Astrocyte of the spinal cord (primary cell): ENCODE measurements at places on chromosomes 6 and 20.

DNA sequence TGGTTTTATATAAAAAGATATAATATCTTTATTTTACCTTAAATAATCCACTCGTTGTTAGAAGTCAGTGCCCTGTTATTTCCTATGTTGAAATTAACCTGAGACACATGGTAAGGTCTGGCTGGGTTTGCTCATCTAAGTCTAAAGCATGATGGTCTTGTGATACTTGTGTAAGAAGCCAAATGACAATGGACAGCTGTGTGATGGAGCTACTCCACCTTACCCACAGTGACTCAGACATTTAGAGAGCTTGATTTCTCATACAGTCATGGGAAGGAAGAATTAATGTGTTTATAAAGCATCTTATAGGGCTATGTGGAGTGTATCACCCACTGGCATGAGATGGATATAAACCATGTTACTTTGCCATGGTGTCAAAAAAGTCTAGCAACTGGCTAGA lies 11.7 kb downstream of the CTCFL start:
- peak; percentile 2 for DNase-seq

- DNase-seq = no peak
Observed at GRCh38 chr6:88633782-88634181, 329.6 kb downstream of the RNGTT start.

- DNase-seq = peak; percentile 64
Observed at GRCh38 chr6:150267686-150268561, 100.9 kb upstream of the IYD start.

DNA sequence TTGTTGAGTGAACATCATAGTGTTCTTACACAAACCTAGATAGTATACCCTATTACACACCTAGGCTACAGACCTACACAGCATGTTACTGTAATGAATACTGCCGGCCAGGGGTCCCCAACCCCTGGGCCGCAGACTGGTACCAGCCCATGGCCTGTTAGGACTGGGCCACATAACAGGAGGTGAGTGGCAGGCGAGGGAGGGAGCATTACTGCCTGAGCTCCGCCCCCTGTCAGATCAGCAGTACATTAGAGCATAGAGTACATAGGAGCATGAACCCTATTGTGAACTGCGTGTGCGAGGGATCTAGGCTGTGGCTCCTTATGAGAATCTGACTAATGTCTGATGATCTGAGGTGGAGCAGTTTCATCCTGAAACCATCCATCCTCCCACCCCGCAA lies 126.3 kb downstream of the PRND start:
- DNase-seq = no peak

DNA sequence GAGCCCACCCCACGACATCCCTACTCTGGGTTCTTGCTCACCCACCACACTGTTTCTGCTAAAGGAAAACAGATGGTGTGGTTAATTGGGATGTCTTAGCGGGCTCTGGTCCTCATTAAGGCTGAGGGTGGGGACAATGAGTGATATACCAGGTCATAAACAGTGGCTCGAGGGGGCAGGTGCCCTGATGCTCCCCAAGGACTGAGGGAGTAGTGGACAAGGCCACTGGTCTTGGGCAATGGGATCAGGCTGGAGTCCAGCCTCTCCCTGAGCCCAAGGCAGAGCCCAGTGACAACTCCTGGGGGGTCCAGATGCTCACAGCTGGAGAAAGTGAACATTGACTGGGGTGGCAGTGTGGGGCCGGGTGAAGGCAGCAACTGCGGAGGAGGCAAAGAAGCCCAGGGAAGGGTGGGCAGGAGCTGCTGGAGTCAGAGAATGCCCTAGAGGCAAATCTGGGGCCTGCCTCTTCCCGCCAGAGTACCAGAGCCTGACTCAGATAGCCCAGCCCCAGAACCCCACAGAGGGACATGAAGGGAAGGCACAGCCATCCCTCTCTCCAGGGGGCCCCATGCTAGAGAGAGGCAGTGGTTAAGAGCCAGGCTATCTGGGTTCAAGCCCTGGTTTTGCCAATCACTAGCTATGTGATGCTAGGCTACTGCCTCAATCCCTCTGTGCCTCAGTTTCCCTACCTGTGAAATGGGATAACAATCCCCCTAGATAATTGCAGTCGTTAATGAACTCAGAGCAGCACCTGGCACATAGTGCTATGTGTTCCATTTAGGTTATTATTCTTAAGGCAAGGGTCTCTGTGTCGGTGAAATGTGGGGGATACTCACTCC lies 72.3 kb downstream of the MRPL14 start:
- DNase-seq = peak; percentile 63

- no peak for DNase-seq
Observed at GRCh38 chr6:16092140-16092539, 36.7 kb upstream of the MYLIP start.

- no peak for DNase-seq
Observed at GRCh38 chr20:4896119-4896702, 105.1 kb downstream of the SLC23A2 start.

DNA sequence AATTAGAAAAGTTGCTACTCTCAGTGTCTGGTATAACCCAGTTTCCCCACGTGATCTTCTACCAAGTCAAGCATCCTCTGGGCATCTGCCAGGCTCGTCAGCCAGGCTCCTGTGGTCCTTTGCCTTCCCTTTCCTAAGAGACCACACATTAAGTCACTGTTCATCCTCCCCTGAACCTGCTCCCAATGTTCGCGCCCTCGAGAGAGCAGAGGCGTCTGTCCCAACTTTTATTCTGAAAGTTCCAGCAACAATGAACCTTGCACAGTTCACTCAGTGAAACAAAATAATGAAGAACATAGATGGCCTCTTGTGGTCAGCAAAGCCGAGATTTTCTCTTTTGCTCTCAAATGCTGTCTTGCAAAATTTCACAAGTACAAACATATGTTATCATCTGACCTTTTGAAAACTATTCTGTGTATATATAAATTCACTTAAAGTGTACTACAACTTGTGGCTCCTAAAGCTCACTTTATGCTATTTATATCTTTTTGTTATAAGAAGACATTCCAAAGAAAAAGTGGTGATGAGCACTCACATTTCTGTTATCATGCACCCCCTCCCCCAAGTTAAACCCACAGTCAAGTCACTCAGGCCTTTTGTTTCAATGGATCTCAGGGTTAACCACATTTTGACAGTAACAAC lies 39.2 kb upstream of the NHSL1 start:
- DNase-seq = peak; percentile 51

DNA sequence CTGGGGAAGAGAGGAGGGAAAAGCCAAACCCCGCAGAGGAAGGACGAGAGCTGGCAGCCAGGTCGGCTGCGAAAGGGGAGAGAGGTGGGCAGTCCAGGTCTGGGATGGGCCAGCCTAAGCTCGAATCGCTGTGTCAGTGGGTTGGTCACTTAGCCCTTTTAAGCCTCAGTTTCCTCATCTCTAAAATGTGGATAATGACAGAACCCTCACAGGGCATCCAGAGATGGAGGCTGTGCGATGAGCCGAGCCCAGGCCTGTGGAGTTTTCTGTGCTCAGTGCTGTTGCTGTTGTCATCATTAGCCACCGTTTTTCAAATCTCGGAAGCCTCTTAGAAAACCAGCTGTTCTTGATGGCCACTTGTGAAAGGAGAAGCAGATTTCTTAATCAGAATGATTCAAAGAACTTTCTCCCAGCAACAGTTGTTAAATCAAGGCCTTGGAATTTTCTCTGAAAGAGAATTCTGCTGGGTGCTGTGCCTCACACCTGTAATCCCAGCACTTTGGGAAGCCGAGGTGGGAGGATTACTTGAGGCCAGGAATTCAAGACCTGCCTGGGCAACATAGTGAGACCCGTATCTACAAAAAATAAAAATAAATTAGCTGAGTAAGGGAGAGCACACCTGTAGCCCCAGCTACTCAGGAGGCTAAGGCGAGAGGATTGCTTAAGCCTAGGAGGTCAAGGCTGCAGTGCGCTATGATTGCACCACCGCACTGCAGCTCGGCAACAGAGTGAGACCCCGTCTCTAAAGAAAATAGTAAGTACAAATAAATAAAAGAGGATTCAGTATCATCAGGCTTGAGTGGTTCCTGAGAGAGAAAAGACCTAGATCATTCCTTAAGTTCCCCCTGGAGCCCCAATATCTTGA lies 46.3 kb upstream of the ENTPD6 start:
- DNase-seq = no peak

- DNase-seq = peak; percentile 85
Observed at GRCh38 chr6:127582777-127583462, 5.9 kb downstream of the C6orf58 start.

- peak; percentile 50 for DNase-seq
Observed at GRCh38 chr6:117483004-117483644, 650 bp downstream of the DCBLD1 start.

DNA sequence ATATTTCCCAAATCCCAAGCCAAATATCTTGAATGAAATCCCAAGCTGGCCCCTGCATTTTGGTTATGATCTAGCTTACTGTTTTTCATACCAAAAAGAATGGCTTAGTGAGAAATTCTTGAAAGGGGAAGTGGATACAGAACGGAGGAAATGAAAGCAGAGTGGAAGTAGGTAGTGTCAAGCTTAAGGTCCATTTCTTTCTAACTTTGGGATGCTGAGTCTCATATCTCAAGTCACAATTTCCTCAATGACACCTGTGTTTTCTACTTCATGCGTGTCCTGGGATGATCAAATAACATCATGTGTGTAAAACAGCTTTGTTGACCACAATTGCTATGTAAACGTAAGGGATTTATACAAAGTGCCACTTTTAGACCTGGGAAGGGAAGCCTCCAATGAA lies 238.8 kb upstream of the SLC35B3 start:
- no peak for DNase-seq

- DNase-seq = peak; percentile 94
Observed at GRCh38 chr6:81890846-81891245, 138.4 kb upstream of the TENT5A start.

- peak; percentile 59 for DNase-seq
Observed at GRCh38 chr20:3239026-3239866, at the start of gene SLC4A11. Gene SLC4A11, minus strand, starts transcription at chr20:3239190. Its CDS starts 53 bp downstream, at chr20:3239137.
